Activated T-helper 1 cell treated with Interleukin-2 at 50 U/mL for 16 hours (primary cell): ENCODE measurements at places on chromosomes 6 and 20.

GRCh38 chr6:144696610-144697368 is 411.7 kb downstream of the UTRN start:
- no peak for DNase-seq

DNA sequence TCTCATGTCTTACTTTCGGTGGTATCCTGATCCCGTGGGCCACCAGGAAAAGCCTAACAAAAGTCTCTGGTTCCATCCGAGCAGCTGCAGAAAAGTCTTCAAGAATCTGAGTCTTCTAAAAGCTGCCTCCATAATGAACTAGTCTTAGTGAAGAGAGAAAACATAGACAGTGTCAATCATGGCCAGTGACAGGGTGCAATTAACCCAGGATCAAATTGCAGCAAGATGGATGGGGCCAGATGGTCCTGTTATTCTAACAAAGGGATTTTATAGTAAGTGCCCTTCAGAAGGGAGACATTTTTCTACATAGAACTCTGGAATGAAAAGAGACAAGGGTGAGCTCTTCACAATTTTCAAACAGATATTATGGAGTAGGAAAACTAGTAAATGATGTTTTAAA is 281.6 kb upstream of the ZFP64 start:
- no peak for DNase-seq

DNA sequence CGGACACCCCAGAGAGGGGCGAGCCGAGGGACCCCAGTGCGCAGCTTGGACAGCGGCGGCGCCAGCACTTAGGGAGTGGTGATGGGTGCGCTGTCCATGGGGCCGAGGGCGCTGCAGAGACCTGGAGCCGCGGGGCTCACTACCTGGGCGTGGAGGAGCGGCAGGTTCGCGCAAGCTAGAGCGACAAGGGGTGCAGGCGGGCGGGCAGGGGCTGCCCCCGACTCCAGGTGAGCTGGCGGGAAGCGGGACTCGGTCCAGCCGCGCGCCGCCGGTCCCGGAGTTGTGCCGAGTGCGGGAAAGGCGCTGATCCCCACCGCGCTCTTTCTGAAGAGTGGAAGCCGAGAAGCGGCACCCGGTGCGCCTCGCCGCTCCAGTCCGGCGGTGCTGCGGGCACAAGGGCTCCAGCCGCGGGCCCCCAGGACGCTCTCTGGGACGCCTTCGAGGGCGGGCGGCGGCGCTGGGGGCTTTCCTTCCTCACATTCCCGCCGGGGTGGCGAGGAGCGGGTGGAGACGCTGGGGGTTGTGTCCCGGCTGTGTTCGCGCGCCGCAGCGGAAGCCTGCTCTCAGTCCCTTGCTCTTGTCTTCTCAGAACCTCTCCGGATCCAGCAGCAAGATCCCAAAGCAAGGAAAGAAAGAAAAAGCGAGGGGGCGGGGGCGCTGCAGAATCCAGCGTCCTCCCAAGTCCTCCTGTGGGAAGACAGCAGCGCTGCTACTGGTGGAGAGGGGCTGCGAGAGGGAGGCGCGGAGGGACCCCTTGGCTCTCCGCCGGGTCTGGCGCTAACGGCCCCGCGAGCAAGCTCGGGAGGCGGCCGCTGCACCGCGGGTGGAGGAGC is at the start of gene B3GAT2:
TSS of gene B3GAT2 (minus strand) at position 610 of the 833 bp plus-strand sequence. CDS start 631 bp downstream, outside the sequence.
- no peak for DNase-seq

DNA sequence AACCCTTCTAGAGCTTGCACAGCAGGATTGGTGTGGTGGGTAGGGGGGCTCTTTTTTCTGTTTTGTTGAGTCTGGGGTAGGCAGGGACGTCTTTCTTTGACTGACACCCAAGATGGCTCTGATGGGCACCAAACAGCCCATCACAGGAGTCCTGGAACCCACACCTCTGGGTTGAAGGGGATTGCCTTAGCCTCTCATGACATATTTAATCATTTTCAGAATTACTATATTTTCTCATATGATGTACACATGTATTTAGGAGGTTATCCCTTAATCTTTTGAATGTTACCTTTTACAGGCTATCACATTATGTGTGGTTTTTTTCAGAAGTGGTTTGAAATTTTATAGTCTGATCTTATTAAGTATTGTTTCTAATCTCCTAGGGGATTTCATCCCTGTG is 64.6 kb downstream of the RPP40 start:
- no peak for DNase-seq

DNA sequence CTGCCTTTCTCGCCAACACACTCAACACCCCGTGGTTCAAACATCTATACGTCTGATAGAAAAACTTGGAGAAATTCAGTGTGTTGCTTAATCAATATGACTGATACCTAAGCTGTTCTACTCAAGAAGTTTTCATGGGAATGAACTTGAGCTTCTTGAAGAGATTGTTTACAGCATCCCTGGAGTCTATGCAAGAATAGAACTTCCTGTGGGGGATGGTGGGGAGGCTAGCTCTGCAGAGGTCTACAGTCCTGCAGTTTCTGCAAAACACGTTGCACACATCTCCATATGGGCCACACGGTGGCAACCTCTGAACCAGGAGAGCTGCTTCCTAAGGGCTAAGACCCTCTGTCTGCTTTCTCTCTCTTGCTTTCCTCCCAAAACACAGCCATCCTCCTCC is 32.7 kb upstream of the FANCE start:
- DNase-seq, result no peak

- DNase-seq, result no peak
These were observed 270.6 kb downstream of the PRL start for GRCh38 chr6:22026164-22026678.

- DNase-seq, result no peak
These were observed 243.6 kb downstream of the KCNQ5 start for GRCh38 chr6:72865467-72865866.

GRCh38 chr6:3841711-3842565 is 7.2 kb upstream of the FAM50B start:
- no peak for DNase-seq

DNA sequence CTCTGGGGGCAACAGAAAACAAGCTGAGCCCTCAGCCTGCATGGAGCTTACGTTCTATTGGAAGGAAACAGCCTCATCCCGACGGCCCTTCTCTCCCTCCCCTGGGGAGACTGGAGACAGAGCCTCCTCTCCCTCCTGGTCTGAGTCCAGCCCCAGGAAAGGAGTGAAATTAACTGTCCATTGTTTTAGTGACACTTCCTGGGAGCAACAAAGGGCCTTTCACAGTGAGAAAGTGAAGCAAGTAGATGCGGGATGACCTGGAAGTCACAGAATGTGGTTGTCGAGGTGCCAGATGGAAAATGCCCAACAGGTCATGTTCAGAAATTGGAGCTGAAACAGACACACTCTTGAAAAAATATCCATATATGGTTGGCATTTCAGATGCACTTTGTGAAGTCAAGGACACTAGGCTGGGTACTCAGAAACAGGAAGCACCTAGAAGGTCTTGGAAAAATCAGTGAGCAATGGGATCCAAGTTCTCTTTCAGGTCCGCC is 77.8 kb downstream of the TFAP2C start:
- no peak for DNase-seq

GRCh38 chr6:54697424-54697823 is 149.1 kb upstream of the FAM83B start:
- DNase-seq, result no peak

DNA sequence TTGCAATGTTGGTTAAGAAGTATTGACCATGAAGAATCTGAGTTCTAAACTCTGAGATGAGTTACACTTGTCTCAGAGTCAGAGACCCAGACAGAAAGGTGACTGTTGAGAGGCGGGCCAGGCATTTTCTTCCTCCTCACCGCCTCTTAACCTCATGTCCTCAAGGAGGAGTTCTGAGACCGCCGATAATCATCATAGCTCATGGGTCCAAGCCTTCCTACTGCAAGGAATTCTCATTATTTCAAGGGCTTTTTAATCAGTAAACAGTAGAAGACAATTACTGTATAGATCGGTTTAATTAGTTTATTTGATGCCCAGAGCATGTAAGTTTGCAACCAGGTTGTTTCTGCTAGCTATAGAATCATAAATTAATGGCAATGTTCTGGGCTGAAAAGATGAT is 382.4 kb upstream of the MMS22L start:
- no peak for DNase-seq
